ENCODE measurements at places on chromosomes 4 and X. TPM values are rescaled to one million over a fixed set of nuclear protein-coding genes. Genes with fewer than 3 reads are reported as not detected.

NLRP2B gene
- total RNA-seq: not detected

- H3K27ac ChIP-seq: no peak overlapping the region
- no peak overlapping the region for H3K4me3 ChIP-seq
- H3K36me3 ChIP-seq: no peaks in the 10 kb centered on the region
- H3K4me1 ChIP-seq: no peaks in the 10 kb centered on the region
- H3K27me3 ChIP-seq: no peaks in the 10 kb centered on the region
Observed at GRCh38 chrX:45668686-45669443, 468.2 kb upstream of the DIPK2B start.

SNX12 gene
- total RNA-seq: 40.1 TPM

DNA sequence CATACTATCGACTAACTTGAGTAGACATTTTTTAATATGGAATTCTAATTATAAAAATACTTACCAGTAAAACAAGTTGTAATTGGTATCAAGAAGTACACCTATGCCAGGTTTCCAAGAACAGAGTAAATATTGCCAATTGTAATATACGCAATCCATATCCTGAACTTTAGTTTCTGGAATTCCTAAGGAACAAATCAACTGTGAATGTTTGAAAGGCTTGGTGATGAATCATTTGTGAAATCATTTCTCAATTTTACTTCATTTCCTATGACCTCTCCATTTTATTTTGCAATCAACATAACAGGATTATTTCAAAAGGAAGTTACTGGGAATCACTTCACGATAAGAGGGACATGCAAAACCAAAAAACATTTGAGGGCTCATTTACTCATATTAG is 3.7 kb downstream of the IL13RA2 start:
- no peak overlapping the region for H3K4me3 ChIP-seq
- no peak for DNase-seq
- H3K27me3 ChIP-seq: no peaks in the 10 kb centered on the region
- H3K36me3 ChIP-seq: no peaks in the 10 kb centered on the region
- H3K27ac ChIP-seq: no peak overlapping the region

CXCL8 gene
- total RNA-seq: 2.6 TPM

GRCh38 chrX:103363046-103363445 is 6.7 kb downstream of the TCEAL9 start:
- DNase-seq: no peak
- no peak overlapping the region for H3K4me3 ChIP-seq
- no peaks in the 10 kb centered on the region for H3K4me1 ChIP-seq

DNA sequence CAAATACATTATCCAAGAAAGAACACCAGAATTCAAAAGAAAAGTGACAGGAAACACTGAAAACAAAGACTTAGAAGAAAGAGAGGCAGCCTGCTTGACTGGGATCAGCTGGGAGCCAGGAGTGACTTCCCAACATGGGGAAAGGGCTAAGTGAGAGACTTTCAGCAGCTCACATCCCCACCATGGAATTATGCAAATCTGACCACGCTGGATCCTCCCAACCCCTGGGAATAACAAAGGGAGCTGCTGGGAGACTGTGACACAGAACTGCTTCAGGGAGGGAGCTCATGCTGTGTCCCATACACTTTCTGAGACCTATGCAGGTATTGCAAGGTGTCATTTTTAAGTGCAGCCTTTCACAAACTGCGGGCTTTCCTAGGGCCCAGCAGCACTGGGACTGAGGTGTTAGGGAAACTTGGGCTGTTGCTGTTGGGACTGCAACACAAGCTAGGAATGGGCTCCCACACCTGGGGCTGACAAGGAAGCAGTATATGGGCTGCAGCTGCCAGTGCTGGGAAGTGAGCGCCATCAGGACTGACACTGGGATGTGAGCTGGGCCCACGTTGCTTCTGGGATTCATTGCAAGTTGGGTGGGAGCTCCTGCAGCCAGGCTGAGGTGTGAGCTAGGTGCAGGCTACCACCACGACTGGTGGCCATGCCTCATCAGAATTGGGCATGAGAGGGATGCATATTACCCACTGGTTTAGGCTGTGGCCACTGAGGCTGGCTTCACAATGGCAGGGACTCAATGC is 139.1 kb downstream of the KDR start:
- no peak for DNase-seq
- H3K27me3 ChIP-seq: no peaks in the 10 kb centered on the region
- no peak overlapping the region for H3K27ac ChIP-seq
- H3K36me3 ChIP-seq: no peaks in the 10 kb centered on the region
- no peak overlapping the region for H3K4me3 ChIP-seq

PHEX gene
- not detected for total RNA-seq

DNA sequence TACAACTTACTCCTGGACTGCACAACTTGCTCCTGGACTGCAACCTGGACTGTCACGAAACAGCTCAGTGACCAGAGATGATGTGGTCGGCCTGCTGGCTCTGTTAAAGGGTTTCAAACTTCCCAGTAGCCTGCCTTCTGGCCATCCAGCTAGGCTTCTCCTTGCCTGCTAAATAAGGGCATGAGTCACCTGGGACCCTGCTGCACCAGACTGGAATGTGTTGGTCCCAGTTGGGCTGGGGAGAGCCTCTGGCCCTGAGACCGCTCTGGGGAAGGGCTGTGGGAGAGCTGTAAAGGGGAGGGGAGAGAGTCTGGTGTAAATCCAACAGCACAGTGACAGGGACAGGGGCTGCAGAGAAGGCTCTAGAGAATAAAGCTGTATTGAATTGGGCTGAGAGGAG is 165.8 kb downstream of the VSIG4 start:
- DNase-seq: no peak
- H3K4me3 ChIP-seq: no peak overlapping the region
- H3K36me3 ChIP-seq: no peaks in the 10 kb centered on the region
- no peaks in the 10 kb centered on the region for H3K27me3 ChIP-seq

DNA sequence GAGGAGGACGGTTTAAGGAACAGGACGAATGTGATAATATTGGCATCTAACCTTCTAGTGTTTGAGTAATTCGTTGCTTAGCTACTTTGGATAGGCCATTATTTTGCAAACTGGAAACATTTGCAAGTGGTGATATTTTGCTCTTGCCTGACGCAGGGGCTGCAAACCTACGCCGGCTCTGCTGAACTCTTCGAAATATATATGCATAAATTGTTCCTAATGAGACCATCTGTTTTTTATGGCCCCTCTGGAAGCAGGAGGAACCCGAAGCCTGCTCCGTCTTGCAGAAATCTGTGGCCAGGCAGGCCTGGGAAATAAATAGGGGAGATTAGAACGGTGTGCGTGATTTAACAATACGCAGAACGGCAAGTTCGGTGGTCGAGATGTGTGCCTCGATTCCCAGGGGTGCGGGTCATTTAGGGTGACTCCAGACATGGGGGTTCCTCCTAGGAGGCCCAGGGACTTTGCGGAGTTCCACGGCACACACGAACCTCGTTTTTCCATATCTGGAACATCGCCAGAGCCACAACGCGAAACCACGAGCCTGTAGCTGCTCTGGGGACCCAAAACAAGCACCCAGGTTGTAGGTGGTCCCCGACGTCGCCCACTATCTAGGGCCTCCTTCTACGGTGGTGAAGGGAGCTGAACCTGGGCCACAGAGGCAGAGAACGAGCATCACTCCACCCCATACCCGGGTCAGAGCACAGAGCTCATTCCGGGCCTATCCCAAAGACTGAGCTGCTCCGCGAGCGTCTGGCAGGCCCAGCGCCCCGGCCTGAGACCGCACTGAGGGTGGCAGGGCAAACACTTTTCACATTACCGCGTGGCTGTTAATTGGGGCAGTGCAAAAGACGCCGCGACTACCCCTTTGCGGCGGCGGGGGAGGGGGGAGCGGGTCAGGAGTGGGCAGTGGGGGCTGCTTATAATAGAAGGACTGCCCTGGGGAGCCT is 89.7 kb downstream of the BCOR start:
- H3K4me3 ChIP-seq: no peak overlapping the region
- peaks cover 48% of the 10 kb centered on the region for H3K4me1 ChIP-seq
- H3K27me3 ChIP-seq: peaks cover 4% of the 10 kb centered on the region
